Stimulated activated naive CD8-positive, alpha-beta T cell treated with anti-CD3 and anti-CD28 coated beads, Interleukin-15, Interleukin-2, amounts not matched to agents 100 U/mL and 50 U/mL, for 24 hours (primary cell): ENCODE measurements at places on chromosomes 3 and 15.

DNA sequence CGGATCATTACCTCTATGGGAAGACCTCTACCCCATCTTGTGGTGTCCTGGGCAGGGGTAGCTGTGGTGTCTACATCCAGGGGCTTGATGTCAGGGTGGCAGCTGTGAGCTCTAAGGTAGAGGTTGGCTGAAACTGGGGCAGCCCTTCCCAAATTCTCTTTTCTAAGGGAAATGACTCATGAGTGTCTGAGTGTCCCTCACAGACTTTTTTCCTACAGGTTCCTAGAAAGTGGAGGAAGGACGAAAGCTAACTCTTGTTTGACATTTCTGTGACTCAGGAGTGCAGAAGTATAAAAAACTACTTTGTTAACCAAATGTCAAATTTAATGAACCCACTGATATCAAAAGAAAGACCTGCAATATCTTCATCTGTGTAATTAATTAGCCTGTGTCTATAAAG lies 481.5 kb downstream of the PDCD6IP start:
- DNase-seq: no peak

DNA sequence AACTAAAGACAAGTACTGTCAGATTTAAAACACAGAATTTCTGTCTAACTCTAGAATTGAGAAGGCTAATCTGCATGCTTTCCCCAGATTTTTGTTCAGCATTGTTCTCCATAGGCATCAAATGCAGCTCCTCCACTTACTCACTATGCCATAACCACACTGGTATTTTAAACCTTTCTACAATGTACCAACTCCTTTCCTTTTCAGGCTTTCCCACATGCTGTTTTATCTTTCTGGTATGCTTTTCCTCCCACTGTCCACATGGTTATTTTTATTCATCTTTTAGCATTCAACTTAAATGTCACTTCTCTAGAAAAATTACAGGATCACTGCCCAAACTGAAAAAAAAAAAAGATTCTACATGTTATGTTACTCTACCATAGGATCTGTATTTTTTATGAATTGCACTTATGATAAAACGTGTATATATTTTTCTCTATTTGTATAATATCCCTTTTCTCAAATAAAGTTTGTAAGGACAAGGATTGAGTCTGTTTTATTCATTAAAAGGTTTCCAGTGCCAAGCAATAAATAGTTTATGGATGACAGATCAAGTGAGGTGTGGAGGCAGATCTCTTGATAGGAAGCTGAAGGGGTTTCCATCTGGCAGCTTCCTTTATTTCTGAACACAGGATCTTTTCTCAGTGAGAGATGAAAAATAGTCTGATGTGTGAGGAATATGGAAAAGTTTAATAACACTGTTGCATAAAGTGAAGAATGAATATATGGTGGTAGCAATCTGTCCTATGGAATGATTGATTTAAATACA lies 1064.5 kb downstream of the ZPLD1 start:
- no peak for DNase-seq

DNA sequence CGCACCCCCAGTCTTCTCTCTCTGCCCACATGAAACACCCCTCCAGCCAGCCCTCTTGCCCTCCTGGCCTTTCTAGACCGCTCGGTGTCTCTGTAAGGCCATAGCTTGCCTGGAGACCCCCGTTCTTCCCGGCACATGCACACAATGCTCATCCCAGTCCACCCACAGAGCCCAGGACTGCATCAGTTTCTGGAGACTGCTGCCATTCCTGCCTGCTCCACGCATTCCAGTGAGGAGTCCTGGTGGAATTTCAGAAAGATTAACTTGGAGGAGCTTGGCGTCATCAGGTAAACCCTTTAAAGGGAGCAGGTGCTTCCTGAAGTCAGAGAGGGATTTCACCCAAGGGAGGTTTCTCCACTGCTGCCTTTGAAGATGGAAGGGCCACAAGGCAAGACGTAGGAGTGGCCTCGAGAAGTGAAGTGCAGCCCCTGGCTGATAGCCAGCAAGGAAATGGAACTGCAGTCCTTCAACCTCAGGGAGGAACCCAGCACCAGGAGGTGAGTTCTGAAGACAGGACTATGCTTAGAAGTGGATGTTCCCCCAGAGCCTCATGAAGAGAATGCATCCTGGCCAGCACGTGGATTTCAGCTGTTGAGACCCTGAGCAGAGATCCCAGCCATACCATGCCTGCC lies 19.2 kb downstream of the SLC41A3 start:
- no peak for DNase-seq

GRCh38 chr3:179175358-179175757 lies 27.2 kb downstream of the PIK3CA start:
- DNase-seq: no peak

- no peak for DNase-seq
These were observed 34.6 kb downstream of the MUC20 start for GRCh38 chr3:195755391-195755790.

- no peak for DNase-seq
These were observed 50.6 kb upstream of the ULK4 start for GRCh38 chr3:42012383-42012934.

- DNase-seq: no peak
These were observed 2.3 kb downstream of the XYLB start for GRCh38 chr3:38348903-38349302.
